ENCODE measurements at places on chromosomes 1 and 21.

GRCh38 chr1:220269036-220269435 lies 3.2 kb downstream of the RAB3GAP2 start:
- no peak for DNase-seq

DNA sequence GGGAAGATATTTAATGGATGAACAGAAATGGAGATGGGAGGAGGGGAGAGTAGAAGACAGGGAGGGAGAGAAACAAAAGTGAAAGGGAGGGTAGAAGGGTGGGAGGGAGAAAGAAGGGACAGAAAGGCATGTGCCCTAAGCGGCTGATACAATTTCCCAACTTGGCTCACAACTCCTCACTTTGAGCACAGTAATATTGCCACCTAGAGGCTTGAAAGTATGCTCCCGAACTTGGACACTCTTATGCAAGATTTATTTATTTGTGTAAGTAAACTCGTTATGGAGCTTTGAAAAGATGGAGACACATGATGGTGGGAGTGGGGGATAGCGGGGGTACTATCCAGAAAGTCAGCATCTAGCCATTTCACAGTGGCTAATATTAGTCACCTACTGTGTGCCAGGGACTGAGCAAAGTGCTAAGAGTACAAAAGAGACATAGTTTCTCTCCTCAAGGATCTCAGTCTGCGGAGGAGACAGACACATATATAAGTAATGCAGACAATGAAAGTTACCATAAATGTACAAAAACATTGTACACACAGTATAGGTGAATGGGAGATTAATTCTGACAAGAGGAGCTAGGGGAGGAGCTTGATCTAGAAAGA lies 189.7 kb downstream of the SEC16B start:
- peak; percentile 11 for DNase-seq

- DNase-seq = no peak
These were observed 31.3 kb downstream of the SLC1A7 start for GRCh38 chr1:53111073-53111556.

DNA sequence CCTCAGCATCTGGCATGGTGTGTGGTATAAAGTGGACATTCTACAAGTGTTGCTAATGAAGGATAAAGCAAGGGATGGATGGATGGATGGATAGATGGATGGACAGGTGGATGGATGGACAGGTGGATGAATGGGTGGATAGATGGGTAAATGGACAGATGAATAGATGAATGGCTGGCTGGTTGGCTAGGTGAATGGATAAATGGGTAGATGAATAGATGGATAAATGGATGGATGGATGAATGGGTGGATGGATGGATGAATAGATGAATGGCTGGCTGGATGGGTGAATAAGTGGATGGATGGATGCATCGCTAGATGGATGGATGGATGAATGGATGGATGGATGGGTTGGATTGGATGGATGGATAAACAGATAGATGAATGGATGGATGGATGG lies 66.2 kb downstream of the SUSD4 start:
- no peak for DNase-seq

DNA sequence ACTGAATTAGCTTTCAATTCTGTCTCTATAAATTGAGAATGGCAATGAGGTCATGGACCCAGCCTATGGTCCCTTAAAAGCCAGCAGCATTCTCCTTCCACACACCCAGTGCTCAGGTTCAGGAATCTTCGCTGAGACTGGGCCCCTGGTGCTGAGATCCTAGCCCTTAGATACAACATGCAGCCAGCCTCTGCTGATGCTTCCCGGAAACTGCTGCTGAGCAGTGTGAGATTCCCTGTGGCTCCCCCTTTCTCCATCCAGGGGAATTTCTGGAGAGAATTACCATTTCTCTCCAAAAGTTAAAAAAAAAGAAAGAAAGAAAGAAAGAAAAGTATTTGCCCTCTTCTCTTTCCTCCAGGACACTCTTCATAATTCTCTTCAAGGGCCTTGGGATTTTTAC lies 31.7 kb upstream of the RALGPS2 start:
- no peak for DNase-seq
